ENCODE measurements at places on chromosomes 16 and 17.

DNA sequence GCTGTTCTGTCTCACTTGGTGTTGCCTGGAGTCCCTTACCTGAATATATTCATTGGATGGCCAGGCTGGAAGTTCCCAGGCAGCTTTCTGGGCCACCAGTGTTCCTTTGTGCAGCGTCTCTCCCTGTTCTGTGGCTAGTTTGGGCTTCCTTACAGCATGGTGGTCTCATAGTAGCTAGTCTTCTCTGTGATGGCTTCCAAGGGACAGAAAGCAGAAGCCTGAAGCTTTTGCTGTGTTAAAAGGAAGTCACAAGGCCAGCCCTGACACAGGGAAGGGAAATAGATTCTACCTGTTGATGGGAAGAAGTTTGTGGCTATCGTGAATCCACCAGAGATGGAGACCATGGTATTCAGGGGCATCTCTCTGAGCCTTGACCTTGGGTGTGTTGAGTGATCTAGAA, 34.6 kb downstream of the PLCG2 start:
- no peak for DNase-seq

DNA sequence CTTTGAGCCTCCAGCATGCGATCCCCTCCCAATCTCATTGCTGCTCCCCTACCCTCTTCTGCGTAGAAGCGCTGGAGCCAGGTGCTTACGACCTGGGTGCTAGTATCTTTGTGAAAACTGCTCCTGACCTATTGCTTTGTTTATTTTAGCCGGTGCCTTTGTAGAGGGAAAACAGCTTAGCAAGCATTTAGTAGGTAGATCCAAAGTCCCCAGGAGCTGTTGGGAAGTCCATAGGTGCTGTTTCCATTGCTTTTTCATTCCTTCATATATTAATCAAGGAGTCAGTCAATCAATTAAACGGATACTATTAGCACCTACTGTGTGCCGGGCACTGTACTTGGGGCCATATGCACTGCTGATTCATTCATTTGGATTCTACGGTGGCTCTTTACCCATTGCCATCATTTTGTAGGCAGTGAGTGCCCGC, 497.6 kb downstream of the WWOX start:
- DNase-seq = no peak

GRCh38 chr16:29959293-29959692, 2.6 kb upstream of the TMEM219 start:
- no peak for DNase-seq

- DNase-seq = no peak
Observed at GRCh38 chr17:16107165-16107770, 107.6 kb downstream of the TTC19 start.

DNA sequence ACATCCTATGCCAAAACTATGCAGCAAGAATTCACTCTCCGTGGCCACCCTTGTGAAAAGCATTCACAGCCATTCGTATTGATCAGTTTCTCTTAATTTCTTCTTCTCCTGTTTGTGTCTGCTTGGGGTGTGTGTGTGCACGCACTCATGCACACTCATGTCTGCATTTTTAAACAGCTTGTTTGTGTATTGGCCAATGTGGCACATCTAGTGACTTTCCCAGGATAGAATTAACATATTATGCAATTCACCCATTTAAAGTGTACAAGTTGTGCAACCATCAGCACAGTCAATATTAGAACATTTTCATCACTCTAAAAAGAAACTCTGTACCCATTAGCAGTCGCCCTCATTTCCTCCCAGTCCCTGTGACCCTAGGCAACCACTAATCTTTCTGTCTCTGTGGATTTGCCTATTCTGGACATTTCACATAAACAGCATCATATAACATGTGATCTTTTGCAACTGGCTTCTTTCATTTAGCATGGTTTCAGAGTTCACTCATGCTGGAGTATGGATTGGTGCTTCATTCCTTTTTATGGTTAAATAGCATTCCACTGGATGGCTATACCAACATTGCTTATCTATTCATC, 20.1 kb downstream of the IRX3 start:
- DNase-seq = no peak

- no peak for DNase-seq
Observed at GRCh38 chr17:39224778-39225307, 902 bp downstream of the STAC2 start.

All from NCI-H2081 (cell line).